Karpas-422 (cell line): ENCODE measurements at places on chromosomes 2 and 18. TPM values are rescaled to one million over a fixed set of nuclear protein-coding genes. Genes with fewer than 3 reads are reported as not detected.

GRCh38 chr2:122800781-122801180 lies 1045.3 kb downstream of the TSN start:
- no peaks in the 10 kb centered on the region for H3K36me3 ChIP-seq
- H3K27me3 ChIP-seq, result no peaks in the 10 kb centered on the region
- no peaks in the 10 kb centered on the region for H3K4me1 ChIP-seq
- DNase-seq, result no peak
- no peak overlapping the region for H3K27ac ChIP-seq

DNA sequence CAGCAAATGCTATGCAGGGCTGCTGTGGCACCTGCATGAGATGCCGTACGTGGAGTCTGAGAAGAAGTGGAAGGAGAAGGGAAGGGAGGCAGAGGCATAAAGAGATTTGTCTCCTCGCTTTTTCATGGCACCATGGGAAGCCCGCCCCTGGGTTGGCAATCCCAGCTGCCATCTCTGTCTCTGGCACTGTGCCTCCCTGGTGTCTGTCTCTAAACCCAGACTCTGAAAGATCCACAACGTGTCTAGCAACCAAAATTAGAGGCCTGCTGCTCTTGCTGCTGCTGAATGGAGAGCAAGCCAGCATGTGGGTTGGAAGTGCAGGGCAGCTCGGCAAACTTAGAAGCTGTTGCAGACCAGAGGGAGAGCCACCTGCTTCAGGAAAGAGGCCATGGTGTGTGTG lies 53.1 kb downstream of the INO80C start:
- H3K27me3 ChIP-seq, result no peaks in the 10 kb centered on the region
- H3K4me1 ChIP-seq, result peaks cover 62% of the 10 kb centered on the region
- no peak overlapping the region for H3K4me3 ChIP-seq

DNA sequence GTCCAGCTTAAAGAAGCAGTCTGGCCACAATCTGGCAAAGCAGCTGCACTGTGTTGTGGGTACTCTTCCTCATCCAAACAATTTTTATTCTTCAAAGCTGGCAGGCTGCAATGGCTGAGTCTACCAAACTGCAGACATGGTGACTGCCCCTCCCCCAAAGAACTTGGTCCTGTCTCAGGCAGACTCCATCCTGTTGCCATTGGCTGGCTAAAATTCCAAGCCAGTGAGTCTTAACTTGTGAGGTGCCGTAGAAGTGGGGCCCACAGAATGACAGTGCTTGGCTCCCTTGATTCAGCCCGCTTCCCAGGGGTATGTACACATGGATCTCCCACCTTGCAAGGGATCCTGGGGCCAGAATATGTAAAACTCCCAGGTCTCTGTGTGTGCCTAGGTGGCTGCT lies 14.5 kb upstream of the NXPH2 start:
- no peak overlapping the region for H3K4me3 ChIP-seq
- H3K27me3 ChIP-seq, result no peaks in the 10 kb centered on the region
- H3K4me1 ChIP-seq, result no peaks in the 10 kb centered on the region
- DNase-seq, result no peak
- H3K36me3 ChIP-seq, result no peaks in the 10 kb centered on the region

Gene FLACC1
- 0.18 and 13.2 TPM in 2 replicates for total RNA-seq

Gene PDE1A
- total RNA-seq, result 0.15 TPM in 1 of 2 replicates, not detected in the other

Gene MFSD2B
- total RNA-seq, result not detected in 2 replicates

Gene OTOS
- not detected in 2 replicates for total RNA-seq

Gene WNT10A
- total RNA-seq, result 2.9 and 3.8 TPM in 2 replicates
